ENCODE measurements at places on chromosomes 6 and 20.

DNA sequence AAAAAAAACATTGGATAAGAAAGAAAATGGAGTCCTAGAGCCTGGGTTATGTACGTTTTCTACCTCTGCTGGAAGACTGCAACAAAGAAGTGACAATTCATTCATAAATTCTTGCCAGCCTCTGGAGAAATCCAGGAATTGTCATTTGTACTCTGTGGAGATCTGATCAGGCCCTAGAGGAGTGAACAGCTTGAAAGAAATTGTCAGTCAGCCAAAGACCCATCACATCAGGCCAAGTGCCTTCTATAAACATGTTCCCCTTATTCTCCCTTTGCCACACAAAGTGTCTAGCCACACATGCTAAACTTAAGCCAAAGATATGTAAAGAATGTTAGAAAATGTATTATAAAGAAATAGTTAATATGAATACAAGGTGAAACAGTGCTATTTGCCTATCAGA, 152.4 kb downstream of the ADAT2 start:
- DNase-seq, result no peak

DNA sequence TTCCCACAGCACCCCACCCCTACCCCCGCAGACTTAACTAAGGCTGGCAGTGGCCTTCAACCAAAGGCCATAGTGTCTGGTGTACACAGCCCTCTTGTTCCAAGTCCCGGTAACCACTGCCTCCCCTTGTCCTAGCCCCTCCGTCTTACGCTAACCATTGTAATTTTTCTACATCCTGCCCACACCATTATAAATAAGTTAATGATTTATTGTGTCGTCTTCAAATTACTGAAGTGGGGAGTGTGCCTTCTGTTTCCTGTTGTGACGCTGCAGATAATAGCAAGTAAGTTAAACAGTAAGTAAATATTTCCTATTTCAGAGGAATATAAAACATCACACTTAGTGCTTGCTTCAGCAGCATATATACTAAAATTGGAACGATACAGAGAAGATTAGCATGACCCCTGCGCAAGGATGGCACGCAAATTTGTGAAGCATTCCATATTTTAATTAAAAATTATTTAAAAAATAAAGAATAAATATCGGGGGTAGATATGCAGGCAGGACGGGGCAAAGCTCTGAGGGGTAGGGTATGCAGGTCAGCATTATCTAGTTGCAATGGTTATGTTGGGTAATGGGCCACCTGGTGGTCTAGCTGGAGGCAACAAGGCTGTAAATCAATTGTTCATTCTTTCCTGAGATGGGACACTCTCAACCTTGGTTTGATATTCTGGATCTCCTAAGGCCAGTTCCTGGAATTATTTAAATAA, 15.1 kb downstream of the SRSF6 start:
- DNase-seq, result no peak

- DNase-seq, result no peak
Measured at GRCh38 chr6:166559211-166559610, 27.3 kb downstream of the RAMACL start.

GRCh38 chr6:4125933-4126864, 9.2 kb downstream of the ECI2 start:
- DNase-seq, result no peak

DNA sequence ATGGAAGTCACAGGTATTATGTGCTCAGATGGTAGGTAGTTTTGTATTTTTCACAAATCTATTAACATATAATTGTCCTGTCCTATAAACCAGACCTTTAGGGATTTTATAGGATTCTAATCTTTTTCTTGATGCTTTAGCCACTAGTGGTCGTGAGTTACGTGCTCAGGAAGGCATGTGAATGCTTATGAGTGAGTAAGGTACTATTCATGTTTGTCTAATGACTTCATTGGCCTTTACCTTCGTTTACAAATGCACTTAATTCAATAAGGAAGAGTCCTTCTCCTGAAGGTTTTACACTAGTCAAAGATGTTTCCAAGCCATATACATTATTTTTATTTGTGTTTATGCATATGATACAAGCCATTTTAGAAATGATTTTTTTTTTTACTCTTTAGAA, 23.0 kb downstream of the PACRG start:
- no peak for DNase-seq

GRCh38 chr6:52591832-52592231, 15.0 kb upstream of the TRAM2 start:
- DNase-seq, result no peak

DNA sequence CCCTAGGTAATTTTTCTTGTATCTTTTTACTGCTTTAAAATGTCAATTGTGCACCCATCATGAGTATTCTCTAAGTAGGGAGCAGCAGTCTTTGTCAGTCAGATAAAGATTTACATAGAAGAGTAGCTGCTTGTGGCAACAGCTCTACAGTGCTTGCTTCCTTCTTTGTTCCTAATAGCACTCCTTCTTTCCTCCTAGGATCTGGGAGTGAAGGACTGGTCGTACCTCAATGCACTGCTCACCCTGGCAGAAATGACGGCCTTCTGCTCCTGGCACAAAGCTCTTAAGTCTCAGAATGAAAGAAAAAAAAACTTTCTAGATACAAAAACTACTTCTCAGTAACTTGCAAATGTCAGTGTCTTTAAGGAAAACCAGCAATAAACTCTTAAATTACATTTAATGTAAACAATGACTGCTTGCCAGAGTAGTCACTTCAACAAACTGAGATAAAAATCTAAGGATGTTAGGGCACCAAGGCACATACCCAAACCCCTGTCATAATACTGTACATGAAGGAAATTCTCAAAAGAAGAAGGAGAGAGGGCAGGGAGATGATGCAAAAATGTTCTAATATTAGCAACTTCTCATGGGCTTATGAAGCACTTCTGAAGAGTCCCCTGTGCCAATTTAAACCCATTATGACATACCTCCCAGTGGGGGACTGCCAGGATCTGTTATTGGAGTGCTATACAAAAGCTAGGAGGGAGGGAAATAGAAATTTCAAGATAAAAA, 34.0 kb downstream of the NCOA6 start:
- peak; percentile 76 for DNase-seq

- DNase-seq, result no peak
Measured at GRCh38 chr6:138988469-138988834, 399 bp upstream of the REPS1 start.

DNA sequence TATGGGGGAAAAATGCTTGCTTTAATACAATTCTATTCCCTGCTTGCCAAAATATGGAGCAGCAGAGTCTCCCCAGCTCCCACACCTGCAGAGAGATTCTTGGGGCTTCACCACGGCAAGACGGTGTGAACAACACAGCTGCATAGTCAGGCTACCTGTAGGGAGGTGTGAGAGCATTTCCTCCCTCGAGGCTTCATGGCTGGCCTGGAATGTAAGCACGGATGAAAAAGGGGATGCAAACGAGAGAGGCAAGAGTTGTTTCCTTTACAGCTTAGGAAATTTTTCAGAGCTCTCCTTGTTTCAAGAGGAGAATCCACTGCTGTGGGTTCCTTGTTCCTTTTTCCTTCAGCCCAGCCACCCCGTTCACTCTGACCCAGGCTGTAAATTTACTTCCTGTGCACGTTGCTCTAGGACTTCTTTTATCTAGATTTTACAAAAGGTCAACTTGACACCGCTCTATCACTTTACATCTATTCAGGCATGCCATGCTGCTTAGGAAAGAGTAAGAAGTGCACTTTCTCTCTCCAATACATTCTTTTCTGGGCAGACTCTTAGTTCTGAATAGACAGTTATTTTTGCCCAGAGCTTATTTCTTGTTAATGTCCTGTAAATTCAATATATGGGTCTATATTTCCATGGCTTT, 197.1 kb downstream of the KHDC1L start:
- DNase-seq, result no peak

DNA sequence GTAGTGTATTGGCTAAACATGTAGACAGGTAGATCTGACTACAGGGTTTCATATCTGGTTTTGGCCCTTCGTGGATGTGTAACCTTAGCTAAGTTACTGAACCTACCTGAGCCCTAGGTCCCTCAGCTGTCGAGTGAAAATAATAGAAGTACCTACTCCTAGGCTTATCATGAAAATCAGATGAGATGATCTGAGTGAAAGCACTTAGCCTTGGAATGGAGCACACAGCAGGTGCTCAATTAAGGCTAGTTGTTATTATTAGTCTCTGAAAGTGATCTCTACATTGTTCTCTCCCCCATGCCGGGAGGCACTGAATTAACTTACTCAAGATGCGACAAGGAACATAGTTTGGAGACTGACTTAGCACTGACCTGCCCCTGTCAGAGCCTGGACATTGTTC, 174.7 kb upstream of the ZNF217 start:
- DNase-seq, result no peak

DNA sequence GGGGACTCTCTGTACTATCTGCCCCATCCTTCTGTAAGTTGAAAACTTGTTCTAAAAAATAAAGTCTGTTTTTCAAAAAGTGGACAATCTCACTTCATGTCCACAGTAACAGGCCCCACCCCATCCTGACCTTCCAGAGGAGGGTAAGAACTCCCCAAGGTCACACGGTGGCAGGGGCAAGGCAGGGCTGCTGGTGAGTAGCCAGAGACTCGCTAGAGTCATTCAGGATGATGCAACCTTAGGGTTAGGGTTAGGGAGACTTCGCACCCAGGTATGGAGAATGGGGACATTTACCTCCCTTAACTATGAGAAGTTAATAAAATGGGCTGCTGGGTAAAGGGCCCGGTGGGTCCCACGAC, 15.4 kb downstream of the PEDS1 start:
- no peak for DNase-seq

GRCh38 chr6:68958327-68958726, 323.2 kb downstream of the ADGRB3 start:
- peak; percentile 3 for DNase-seq

- no peak for DNase-seq
Measured at GRCh38 chr6:158774717-158775449, 44.3 kb downstream of the EZR start.

GRCh38 chr20:4951299-4951698, 50.0 kb downstream of the SLC23A2 start:
- DNase-seq, result no peak

DNA sequence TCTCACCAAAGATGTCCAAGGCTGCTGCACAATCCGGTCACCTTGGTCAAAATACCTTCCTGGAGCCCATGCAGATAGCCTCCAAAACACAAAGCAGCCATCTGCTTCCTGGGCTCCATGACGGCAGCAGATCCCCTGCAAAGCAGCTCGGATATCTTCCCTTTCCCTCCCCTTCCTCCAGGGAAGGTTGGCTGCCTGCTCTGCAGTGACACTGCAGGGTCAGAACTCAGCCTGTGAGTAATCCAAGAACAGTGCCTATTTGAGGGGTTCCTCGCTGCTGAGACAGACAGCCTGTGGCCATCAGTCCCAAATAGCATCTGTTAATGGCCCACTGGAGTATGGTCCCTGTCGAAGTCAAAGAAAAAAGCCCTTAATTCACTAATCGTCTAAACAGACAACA, 270.8 kb downstream of the PREX1 start:
- DNase-seq, result no peak

- DNase-seq, result no peak
Measured at GRCh38 chr6:163585932-163586437, 171.5 kb downstream of the QKI start.

GRCh38 chr6:169905041-169905807, 153.8 kb downstream of the ERMARD start:
- DNase-seq, result no peak

GRCh38 chr6:151448623-151449022, 3.3 kb downstream of the RMND1 start:
- no peak for DNase-seq

GRCh38 chr20:8938532-8938931, 130.4 kb upstream of the PLCB4 start:
- no peak for DNase-seq

- DNase-seq, result no peak
Measured at GRCh38 chr20:37274851-37275524, 13.4 kb upstream of the GHRH start.

All from NCI-H1417 (cell line).